Activated T-cell treated with anti-CD3 and anti-CD28 coated beads, Interleukin-2, amount 50 U/mL, for 4 hours (primary cell): ENCODE measurements at places on chromosomes 12 and 14. TPM values are rescaled to one million over a fixed set of nuclear protein-coding genes. Genes with fewer than 3 reads are reported as not detected.

GRCh38 chr12:114440270-114441038 is 34.5 kb upstream of the TBX5 start:
- DNase-seq, result no peak

GRCh38 chr14:65639216-65639615 is 226.7 kb downstream of the FUT8 start:
- no peak for DNase-seq

Gene MMP17
- 0.46 TPM for total RNA-seq

Gene DPF3
- total RNA-seq, result 0.71 TPM
